GM20000 (cell line): ENCODE measurements at places on chromosomes 1 and 21.

DNA sequence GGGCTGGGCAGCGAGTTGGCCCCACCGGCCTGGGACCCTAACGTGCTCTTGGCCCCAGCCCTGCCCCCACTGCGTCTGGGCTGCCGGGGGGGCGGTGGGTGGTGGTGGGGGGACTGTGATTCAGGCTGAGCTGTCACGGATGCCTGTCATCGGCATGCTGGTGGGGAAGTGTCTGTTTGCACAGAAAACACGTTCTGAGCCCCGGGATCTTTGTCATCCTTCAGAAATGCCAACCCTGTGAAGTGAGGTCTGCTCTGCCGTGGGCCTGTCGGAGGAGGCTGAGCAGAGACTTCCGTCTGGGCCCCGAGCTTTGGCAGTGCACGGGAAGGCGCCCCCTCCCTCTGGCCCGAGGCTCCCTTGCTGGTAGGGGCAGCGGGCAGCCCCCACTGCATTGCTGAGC lies 24.3 kb upstream of the PLCH2 start:
- DNase-seq = no peak

GRCh38 chr1:98870959-98871903 lies 133.4 kb downstream of the PLPPR5 start:
- DNase-seq = peak; percentile 38

DNA sequence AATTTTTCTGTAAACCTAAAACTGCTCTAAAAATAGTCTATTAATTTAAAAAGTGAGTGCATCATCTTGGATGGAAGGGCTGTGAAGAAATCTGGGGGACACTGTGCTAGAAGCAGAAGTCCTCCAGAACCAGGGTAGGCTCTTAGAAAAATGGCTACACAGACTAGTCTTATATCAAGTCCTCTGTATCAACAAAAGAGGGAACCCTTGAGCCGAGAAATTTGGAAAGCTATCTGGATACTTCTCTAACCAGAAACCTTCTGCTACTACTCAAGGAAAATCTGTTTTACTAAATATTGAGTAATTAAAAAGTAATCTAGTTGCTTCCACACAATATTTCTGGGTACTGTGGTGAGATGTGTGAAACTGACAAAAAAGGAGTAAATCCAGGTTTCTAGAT lies 92.1 kb downstream of the WDR3 start:
- DNase-seq = no peak

GRCh38 chr1:203475012-203475981 lies at the start of gene PRELP:
Gene PRELP, plus strand, starts transcription at chr1:203475806. Its CDS starts 7,379 bp downstream, at chr1:203483185.
- no peak for DNase-seq

DNA sequence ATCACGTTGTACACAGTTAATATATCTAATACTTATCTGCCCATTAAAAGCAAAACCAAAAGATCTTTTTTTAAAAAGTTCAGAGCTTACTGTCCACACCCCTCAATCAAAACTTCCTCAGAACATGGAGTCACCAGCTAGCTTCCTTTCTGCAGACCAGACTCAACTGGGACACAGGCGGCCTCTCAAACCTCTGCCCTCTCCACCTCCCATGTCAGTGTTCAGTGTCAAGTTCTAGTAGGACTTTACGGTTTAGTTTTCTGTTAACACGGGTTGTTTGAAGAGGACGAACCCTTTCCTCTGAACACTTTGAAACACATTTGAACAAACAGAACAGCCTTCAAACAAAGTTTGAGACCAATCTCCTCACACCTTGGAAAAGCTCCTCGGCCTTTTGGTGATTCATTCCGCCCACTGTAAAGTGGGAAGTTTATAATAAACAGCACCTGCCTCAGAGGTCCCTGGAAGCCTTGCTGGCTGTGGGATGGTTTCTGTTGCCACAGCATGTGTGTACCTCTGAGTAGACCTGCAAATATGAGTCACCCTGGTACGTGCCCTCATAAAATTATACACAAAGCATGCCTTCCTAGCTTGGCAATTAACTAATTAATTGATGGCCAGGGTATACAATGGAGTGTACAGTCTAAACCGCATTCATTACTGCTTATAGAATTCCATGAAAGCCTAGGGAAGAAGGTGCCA lies 48.4 kb upstream of the SIPA1L2 start:
- DNase-seq = no peak

GRCh38 chr1:87146538-87146937 lies 182.1 kb upstream of the LMO4 start:
- no peak for DNase-seq

- peak; percentile 28 for DNase-seq
Measured at GRCh38 chr1:38502758-38503157, 356.8 kb downstream of the RRAGC start.

DNA sequence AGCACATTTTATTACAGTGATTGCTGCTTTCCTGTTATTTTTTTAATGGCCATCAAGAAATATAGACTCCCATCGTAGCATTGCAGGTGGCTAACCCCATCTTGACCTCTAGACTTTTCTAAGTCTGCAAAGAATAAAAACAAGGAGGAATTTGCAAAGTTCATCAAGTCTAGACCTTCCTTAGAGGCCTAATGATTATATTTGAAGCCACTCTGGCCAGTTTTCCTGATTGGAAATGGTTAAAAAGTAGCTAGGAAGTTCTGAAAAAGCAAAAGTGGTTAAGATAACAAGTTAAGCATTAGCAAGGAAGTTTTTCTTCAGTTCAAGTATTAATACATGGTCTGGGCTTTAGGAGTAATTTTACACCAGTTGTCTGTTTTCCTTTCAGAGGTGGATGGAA lies 16.7 kb upstream of the KCNJ15 start:
- DNase-seq = no peak

- no peak for DNase-seq
Measured at GRCh38 chr21:21614966-21615365, 616.8 kb downstream of the NCAM2 start.

GRCh38 chr1:9150582-9151327 lies 21.9 kb upstream of the GPR157 start:
- DNase-seq = no peak

DNA sequence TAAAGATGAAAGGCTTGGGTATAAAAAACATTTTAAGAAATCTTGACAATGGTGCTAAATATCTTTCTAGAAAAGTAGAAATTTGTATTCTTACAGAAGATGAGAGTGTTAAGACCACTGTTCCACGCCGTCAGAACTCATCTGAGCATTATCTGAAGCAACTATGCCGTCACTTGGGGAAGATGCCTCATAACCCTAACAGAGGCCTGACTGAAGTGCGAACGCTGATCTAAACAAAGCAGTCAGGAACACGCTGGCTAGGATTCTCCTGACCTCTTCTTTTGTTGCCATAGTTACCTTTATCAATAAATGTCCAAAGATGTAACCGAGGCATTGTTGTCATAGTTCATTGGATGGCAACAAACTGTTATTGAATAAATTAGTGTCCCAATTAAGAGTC lies 612.4 kb downstream of the LTN1 start:
- DNase-seq = no peak

GRCh38 chr1:81437213-81437612 lies 363.5 kb upstream of the ADGRL2 start:
- DNase-seq = no peak

GRCh38 chr21:41406340-41406739 lies 19.7 kb upstream of the MX1 start:
- DNase-seq = no peak

- DNase-seq = no peak
Measured at GRCh38 chr1:40258445-40258769, 371 bp downstream of the ZMPSTE24 start.

DNA sequence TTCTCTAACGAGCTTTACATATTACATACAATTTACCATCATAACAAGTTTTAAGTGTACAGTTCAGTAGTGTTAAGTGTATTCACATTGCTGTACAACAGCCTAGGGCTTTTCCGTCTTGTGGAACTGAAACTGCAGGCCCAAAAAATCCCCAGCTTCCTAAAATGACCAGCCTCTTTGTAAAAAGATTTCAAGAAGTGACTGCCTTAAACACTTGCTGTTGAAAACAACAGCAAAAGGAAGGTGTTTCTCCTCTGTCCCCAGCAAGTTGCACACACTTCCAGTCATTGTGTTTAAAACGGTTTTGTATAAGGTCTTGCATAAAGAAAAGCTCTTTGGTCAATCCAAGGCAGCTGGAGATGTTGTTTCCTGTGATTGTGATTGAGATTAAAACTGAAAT lies 16.0 kb upstream of the GBP1 start:
- peak; percentile 21 for DNase-seq

DNA sequence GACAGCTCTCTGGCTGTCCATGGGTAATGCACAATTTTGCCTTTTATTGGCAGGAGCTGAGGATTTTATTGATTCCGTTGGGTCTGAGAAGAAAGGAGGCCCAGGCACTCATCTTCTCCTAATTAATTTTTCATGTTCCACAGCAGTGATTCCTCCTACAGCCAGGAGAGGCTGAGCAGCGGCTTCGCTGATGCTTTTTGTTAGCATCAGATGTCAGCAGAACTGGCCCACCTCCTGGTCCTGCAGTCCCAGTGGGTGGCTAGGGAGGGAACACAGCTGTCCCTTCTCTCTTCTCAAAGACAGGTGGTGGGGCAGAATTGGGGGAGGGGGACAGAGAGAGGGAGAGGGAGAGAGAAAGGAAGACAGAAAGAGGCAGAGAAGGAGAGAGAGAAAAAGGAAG lies 5.7 kb downstream of the MT1HL1 start:
- no peak for DNase-seq

- DNase-seq = no peak
Measured at GRCh38 chr1:155218854-155219591, 10.5 kb downstream of the MTX1 start.

- DNase-seq = no peak
Measured at GRCh38 chr1:10897981-10898728, 101.7 kb upstream of the CASZ1 start.

GRCh38 chr1:232980355-232980978 lies 30.1 kb downstream of the NTPCR start:
- no peak for DNase-seq

DNA sequence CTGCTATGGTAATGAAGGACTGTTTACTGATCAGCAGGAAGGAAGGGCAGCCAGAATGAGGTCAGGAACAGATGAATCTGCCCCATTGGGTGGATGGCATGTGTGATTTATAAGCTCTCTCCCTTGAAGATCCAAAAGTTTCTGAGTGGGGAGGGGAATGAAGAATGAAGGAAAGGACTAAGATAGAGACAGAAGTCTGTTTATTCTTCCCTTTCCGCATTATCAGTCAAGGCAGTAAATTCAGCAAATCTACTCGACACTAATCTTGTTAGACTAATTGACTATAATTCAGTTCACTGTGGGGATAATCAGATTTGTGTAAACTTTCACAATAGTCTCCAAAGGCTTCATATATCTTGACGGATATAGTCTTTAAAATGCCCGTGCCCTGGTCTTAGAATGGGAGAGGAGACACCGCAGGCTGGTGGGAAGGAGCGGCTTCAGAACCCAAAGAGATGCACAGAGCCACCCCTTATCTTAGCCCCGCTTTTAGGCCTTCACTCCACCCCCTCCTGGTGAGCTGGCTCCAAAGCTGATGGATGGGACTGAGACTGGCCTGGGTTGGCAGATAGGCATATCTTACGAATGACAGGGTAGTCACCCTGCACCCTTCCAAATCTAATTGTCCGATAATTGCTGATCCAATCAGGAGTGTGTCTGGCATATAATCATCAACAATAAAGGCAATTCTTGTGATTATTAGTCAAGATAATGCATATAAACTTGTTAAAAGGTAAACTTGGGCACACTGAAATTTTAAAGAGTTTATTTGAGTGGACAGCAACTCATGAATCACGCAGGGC lies 76.0 kb upstream of the PPM1J start:
- no peak for DNase-seq

GRCh38 chr1:246274186-246274585 lies 232.9 kb downstream of the SMYD3 start:
- DNase-seq = no peak

DNA sequence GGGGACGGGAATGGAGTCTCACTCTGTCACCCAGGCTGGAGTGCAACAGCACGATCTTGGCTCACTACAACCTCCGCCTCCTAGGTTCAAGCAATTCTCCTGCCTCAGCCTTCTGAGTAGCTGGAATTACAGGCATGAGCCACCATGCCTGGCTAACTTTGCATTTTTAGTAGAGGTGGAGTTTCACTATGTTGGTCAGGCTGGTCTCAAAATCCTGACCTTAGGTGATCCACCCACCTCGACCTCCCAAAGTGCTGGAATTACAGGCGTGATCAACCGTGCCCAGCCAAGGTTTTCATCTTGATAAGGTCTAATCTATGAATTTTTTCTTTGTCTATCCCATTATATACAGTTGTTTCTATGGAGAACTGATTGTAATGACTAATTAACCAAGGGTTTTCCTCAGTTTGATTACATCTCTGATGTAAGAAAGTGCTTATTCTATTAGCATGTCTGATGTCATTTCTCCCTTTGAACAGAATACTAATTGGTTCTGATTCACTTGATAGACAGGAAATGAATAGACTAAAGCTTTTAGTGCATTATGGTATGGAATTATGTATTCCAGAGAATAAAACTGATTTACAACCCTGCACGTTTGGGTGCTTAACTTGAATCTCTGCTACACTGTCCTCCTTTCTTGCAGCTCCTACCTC lies 11.9 kb downstream of the PACC1 start:
- no peak for DNase-seq

GRCh38 chr1:117615474-117615873 lies 9.6 kb downstream of the TENT5C start:
- no peak for DNase-seq

- no peak for DNase-seq
Measured at GRCh38 chr1:151455231-151455630, 4.1 kb downstream of the POGZ start.

DNA sequence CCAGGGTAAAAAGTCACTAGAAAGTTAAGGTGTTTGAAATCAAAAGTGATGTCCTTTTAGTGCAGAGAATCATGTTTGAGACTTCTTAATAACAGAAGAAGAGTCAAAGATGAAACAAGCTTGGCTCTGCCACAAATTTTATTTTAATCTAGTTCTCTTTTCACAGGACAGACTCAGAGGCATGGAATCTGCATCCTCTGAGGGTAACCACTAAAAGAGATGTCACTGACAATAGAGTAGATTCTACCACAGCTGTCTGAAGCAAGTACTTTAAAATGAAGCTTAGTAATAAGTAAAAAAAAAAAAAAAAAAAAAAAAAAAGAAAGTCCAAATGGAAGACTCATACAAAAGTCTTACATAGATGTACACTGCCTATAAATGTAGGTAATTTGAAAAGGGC lies 519.7 kb upstream of the PRMT6 start:
- no peak for DNase-seq

- DNase-seq = no peak
Measured at GRCh38 chr1:6257541-6258069, 3.3 kb downstream of the GPR153 start.
